Fibroblast of lung (primary cell): ENCODE measurements at places on chromosomes 6 and 20. TPM values are rescaled to one million over a fixed set of nuclear protein-coding genes. Genes with fewer than 3 reads are reported as not detected.

DNA sequence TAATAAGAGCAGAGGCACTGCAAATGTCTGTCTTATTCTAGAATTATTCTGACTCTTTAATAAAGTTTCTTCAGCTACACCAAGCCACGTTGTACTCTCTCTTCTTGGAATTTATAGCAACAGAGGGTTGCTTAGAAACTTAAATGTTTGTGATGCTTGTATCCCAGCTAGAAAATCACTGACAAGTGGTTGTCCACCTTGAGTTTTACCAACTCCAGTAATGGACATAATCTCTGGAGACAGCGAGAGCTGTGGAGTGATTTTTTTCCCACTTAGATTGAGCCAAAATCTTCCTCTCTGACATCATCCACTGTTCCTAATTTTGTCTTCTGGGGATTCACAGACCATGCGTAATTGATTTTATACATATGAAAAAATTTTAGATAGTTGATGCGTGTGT is 8.0 kb downstream of the ECT2L start:
- H3K4me1 ChIP-seq, result no peaks in the 10 kb centered on the region
- no peaks in the 10 kb centered on the region for H3K36me3 ChIP-seq
- H3K4me3 ChIP-seq, result no peak overlapping the region
- H3K27ac ChIP-seq, result no peak overlapping the region

DNA sequence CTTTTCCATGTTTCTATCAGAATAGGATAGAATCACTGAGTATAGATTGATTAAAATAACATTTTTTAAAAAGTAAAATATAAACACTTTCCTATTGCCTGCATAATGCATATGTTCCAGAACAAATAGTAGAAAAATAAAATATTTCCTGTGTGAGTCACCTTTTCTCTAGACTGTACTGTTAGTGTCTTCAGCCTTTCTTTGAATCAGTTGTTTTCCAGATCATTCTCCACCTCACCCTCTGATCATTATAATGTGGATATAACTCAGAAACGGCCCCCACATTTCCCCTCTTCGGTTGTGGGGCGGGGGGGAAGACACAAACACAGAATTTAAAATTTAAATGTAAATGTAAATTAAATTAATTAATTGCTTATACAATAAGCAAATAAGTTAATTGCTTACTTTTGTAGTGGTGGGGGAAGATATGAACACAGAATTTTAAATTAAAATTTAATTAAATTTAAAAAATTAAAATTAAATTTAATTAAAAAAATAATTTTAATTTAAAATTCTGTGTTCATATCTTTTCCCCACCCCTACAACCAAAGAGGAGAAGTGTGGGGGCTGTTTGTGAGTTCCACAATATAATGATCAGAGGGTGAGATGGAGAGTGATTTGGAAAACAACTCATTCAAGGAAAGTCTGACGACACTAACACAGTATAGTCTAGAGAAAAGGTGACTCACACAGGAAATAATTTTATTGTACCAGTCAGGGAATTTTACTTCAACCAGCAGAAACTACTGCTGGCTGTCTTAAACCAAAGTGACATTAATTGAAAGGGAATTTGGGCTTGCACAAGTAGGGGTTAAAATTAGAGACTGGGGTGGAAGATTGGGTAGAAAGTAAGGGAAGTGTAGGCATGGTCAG is 37.1 kb upstream of the PROKR2 start:
- H3K36me3 ChIP-seq, result no peaks in the 10 kb centered on the region
- no peaks in the 10 kb centered on the region for H3K4me1 ChIP-seq
- H3K4me3 ChIP-seq, result no peak overlapping the region
- DNase-seq, result no peak
- no peak overlapping the region for H3K27ac ChIP-seq

- DNase-seq, result no peak
- no peak overlapping the region for H3K27ac ChIP-seq
- no peaks in the 10 kb centered on the region for H3K27me3 ChIP-seq
- no peaks in the 10 kb centered on the region for H3K4me1 ChIP-seq
- no peaks in the 10 kb centered on the region for H3K36me3 ChIP-seq
Observed at GRCh38 chr6:163731215-163732013, 316.9 kb downstream of the QKI start.

GRCh38 chr20:50737352-50737751 is 6.0 kb downstream of the PARD6B start:
- no peak overlapping the region for H3K27ac ChIP-seq
- no peak overlapping the region for H3K4me3 ChIP-seq
- peaks cover 2% of the 10 kb centered on the region for H3K4me1 ChIP-seq
- peaks cover under 1% of the 10 kb centered on the region for H3K27me3 ChIP-seq

- H3K27ac ChIP-seq, result no peak overlapping the region
- H3K27me3 ChIP-seq, result no peaks in the 10 kb centered on the region
- no peak overlapping the region for H3K4me3 ChIP-seq
- no peaks in the 10 kb centered on the region for H3K36me3 ChIP-seq
Observed at GRCh38 chr20:22285555-22285954, 298.8 kb downstream of the FOXA2 start.

- no peak for DNase-seq
- no peaks in the 10 kb centered on the region for H3K27me3 ChIP-seq
- H3K27ac ChIP-seq, result no peak overlapping the region
- H3K36me3 ChIP-seq, result no peaks in the 10 kb centered on the region
Observed at GRCh38 chr6:87636315-87636714, 46.4 kb downstream of the ORC3 start.

GRCh38 chr6:150145427-150145826 is 2.6 kb downstream of the PPP1R14C start:
- H3K4me3 ChIP-seq, result no peak overlapping the region
- H3K36me3 ChIP-seq, result no peaks in the 10 kb centered on the region
- H3K27me3 ChIP-seq, result peaks cover 19% of the 10 kb centered on the region
- H3K4me1 ChIP-seq, result no peaks in the 10 kb centered on the region
- no peak overlapping the region for H3K27ac ChIP-seq

DNA sequence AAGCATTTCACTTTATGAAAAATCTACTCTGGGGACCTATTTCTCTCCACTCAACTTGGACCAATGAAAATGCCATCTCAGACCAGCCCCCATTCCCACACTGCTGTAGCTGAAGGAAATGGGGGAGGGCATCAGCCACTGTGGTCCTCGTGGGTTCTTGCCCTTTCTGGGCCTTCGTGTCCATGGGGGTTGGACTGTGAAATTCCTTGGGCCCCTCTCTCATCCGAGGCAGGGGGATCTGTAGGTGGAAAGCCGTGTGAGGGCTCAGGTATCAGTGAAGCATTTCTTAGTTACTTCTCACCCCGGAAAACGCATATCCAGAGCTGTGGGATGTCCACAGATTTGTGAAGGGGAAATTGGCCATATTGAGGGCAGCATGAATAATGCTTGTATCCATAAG is 147.9 kb downstream of the CDC5L start:
- no peaks in the 10 kb centered on the region for H3K36me3 ChIP-seq
- H3K4me3 ChIP-seq, result no peak overlapping the region
- H3K27ac ChIP-seq, result no peak overlapping the region
- H3K4me1 ChIP-seq, result no peaks in the 10 kb centered on the region

- H3K4me1 ChIP-seq, result no peaks in the 10 kb centered on the region
- H3K27ac ChIP-seq, result no peak overlapping the region
- DNase-seq, result no peak
- no peaks in the 10 kb centered on the region for H3K36me3 ChIP-seq
- no peak overlapping the region for H3K4me3 ChIP-seq
Observed at GRCh38 chr6:143969077-143969476, 39.0 kb downstream of the PLAGL1 start.

GRCh38 chr6:111430605-111431376 is 52.2 kb downstream of the REV3L start:
- H3K4me3 ChIP-seq, result no peak overlapping the region
- H3K27me3 ChIP-seq, result no peaks in the 10 kb centered on the region
- H3K36me3 ChIP-seq, result no peaks in the 10 kb centered on the region
- no peak overlapping the region for H3K27ac ChIP-seq
- peaks cover 4% of the 10 kb centered on the region for H3K4me1 ChIP-seq

- H3K27ac ChIP-seq, result no peak overlapping the region
- H3K4me3 ChIP-seq, result no peak overlapping the region
- no peaks in the 10 kb centered on the region for H3K4me1 ChIP-seq
- H3K36me3 ChIP-seq, result no peaks in the 10 kb centered on the region
Observed at GRCh38 chr6:56096946-56097621, 150.3 kb downstream of the COL21A1 start.

DNA sequence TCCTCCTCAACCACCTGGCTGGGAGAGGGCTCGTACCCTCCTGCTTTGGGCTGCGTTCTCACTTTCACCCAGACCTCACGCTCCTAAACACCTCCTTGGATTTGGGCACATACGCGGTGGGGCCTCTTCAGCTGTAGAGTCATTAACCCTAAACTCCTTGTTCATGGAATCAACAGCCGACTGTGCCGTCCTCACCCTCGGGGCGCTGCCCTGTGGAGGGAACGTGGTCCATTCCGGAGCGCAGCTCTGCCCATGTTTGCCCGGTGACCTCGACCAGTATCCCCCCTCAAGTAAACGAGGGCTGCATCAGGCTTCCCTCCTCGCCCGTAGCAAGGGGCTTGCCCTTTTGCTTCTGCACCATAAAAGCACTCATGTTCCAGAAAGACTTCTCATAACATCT is 174.0 kb upstream of the QKI start:
- H3K36me3 ChIP-seq, result no peaks in the 10 kb centered on the region
- no peak for DNase-seq
- no peak overlapping the region for H3K4me3 ChIP-seq
- no peaks in the 10 kb centered on the region for H3K4me1 ChIP-seq
- H3K27me3 ChIP-seq, result no peaks in the 10 kb centered on the region

- H3K36me3 ChIP-seq, result no peaks in the 10 kb centered on the region
- no peaks in the 10 kb centered on the region for H3K4me1 ChIP-seq
- DNase-seq, result no peak
- H3K27me3 ChIP-seq, result no peaks in the 10 kb centered on the region
Observed at GRCh38 chr6:117615750-117616390, 13.6 kb upstream of the GOPC start.

- no peaks in the 10 kb centered on the region for H3K27me3 ChIP-seq
- H3K36me3 ChIP-seq, result no peaks in the 10 kb centered on the region
- H3K4me3 ChIP-seq, result no peak overlapping the region
- H3K27ac ChIP-seq, result no peak overlapping the region
- no peaks in the 10 kb centered on the region for H3K4me1 ChIP-seq
- peak; percentile 94 for DNase-seq
Observed at GRCh38 chr6:125904871-125905270, 51.7 kb upstream of the HINT3 start.

The B3GAT2 gene
- not detected in 2 replicates for total RNA-seq

The GSTA2 gene
- not detected in 2 replicates for total RNA-seq

The PMEPA1 gene
- 0.33 and 1.0 TPM in 2 replicates for total RNA-seq

The PPP1R16B gene
- total RNA-seq, result under 0.01 TPM in 2 replicates

The FABP7 gene
- total RNA-seq, result not detected in 2 replicates
